Caki2 (cell line): ENCODE measurements at places on chromosomes 3 and 15. TPM values are rescaled to one million over a fixed set of nuclear protein-coding genes. Genes with fewer than 3 reads are reported as not detected.

CYP1A1 gene
- 3.6 TPM in 1 of 2 replicates, not detected in the other for total RNA-seq

- no peak for DNase-seq
Measured at GRCh38 chr15:101233651-101234280, 18.1 kb downstream of the CHSY1 start.

DNA sequence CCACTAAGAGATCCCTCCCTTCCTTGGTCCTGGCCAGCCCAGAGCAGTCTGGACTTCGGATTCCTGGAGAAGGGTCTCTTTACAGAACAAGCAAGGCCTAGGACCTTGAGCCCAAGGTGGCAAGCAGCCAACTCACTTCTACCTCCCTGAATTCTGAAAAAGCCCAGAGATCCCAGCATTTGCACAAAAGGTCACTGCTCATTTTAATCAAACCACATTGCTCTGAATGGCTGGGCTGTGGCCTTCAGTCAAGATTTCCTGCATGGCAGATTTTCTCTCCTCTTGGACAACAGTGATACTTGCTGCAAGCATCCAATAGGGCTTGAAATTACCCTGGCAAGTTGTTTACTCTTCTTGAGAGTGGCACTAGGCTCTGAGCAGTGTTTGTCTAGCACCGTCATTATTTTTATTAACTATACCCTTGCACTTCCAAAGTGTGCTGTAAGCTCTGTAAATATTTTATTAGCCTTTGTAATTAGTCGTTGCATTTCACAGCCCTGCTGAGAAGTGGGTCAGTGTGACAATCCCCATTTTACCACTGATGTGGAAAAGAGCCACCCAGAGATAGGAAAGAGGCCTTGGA is 274.7 kb upstream of the CTNNB1 start:
- peak; percentile 31 for DNase-seq

GRCh38 chr3:57963811-57964346 is 44.3 kb upstream of the FLNB start:
- DNase-seq, result no peak

DNA sequence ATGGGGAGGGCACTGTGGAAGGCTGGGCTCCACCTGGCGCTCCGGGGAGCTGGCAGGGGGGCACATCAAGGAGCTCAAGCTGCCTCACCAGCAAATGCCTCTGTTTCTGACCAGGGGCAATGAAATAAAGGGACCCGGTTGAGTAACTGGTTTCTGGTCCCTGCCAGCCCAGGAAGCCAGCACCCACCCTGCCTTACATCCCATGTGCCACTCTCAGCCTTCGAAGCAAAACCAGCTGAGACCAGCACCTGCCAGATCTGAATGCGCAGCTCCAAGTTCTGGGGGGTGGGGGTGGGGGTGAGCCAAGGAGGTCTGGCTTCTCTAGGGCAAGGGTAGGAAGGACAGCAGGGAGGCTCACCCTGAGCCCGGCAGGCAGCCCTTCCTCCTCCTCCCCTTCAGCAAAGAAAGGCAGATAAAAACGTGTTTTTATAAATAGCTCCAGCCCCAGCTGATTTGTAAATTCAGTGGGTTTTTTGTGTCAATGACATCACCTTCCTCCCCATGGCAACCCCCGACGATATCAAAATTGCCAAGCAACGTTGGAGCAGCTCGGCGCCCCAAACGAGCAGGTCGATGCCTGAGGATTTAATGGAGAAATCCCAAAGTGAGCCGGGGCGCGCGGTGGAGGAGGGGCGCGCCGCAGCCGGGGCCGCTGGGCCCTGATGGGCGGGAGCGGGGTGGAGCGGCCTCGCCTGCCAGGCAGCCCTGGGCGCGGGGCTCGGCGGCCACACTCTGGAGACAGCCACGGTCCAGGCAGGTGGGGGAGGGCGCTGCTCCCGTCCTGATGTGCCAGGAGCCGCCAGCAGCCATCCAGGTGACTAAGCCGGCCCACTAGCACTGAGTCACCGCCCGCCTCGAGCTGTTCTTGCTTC is at the start of gene PAK6:
Gene PAK6 (plus strand): TSS at position 532 of the 872 bp plus-strand sequence. CDS start 25,723 bp downstream, outside the sequence.
- DNase-seq, result peak; percentile 62

GRCh38 chr15:70355275-70355795 is 257.6 kb upstream of the TLE3 start:
- no peak for DNase-seq

GRCh38 chr3:105139881-105140560 is 226.7 kb upstream of the ALCAM start:
- DNase-seq, result no peak

DNA sequence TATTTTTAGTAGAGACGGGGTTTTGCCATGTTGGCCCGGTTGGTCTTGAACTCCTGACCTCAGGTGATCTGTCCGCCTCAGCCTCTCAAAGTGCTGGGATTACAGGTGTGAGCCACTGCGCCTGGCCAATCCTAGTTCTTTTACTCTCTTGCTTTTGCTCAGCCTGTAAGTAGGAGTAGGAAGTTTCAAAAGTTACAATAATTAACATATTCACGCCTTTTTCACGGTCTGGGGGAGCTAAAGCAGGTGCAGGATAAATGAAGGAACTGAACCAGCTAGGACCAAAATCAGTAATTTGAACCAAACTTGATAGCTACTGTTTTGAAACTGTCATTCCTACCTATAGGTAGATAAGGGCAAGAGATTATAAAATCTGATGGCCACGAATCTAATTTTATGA is 98.5 kb downstream of the CACNA1D start:
- DNase-seq, result no peak

DNA sequence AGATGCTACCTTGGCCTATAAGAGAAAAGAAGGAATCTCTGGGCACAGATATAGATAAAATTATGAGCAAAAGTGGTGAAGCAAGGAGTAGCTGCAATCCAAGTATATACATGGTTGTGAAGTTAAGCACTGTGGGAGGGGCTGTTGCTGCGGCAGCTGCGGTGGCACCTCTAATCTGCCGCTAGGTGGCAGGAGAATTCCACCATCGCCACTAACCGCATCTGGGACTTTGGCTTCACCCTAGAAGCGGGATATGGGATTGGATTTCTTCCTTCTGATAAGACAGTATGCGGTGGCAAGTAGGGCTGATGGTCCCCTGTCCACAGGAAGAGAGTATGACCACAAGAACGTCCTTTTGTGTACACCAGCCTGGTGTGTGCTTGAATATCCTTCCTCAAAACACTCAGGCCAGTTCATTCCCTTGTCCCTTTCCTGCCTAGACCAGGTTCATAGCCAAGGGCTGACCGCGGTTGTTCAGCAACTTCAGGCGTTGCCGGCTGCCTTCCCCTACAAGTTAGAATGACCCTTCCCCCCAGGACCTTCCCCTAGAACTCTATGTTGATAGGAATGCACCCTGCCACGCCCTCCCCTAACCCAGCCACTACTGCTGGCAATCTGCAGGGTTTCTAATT is 5.1 kb downstream of the MAGEL2 start:
- DNase-seq, result peak; percentile 39

GRCh38 chr15:69574506-69574905 is 121.9 kb downstream of the RPLP1 start:
- DNase-seq, result no peak

DNA sequence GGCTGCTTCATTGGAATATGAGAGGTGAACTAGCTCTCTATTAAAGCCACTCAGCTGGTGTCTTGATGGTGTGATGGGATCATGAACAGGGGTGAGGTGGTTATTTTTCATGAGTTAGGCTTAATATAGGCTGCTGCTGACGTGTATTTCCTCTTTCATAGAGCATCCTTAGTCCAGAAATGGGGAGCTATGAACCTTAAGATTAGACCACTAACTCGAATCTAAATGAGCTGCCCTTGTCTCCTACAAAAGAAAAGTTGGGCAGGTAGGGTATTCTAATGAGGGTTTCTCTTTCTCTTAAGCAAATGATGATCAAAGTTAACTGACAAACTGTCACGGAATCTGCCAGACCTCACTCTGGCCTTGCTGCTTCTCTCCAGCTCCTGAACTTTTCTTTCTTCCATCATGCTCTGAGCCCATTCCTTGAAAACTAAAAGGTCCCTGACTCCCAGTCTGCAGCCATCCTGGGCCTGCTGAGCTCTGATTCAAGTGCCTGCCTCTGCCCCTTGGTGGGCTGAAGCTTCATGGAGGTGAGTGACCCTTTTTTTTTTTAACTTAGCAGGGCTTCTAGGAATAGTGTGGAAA is at the start of gene TRIM69:
Gene TRIM69 (plus strand): TSS at position 348 of the 585 bp plus-strand sequence. CDS start 177 bp downstream, at position 525.
- DNase-seq, result no peak

DNA sequence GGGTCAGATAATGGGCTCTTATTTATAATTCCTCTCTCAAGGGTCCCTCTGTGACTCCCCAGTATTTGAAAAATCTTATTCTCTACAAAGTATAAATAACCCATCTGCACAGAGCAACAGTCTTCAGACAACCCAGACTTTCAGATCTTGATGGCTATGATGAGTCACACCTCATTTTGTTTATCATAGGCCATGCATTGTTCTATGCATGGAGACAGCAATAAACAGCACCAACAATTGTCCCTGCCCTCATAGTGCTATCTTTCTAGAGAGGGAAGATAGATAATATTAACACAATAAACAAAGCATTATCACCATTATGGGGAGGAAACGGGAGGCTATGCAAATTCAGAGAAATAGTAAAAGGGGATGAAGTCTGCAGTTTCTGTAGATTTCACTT is 13.4 kb downstream of the FHIT start:
- DNase-seq, result no peak

GRCh38 chr3:196406811-196407470 is 25.3 kb downstream of the UBXN7 start:
- DNase-seq, result peak; percentile 33
